ENCODE measurements at places on chromosomes 2 and 18.

- DNase-seq, result no peak
These were observed 565.9 kb downstream of the RIT2 start for GRCh38 chr18:42549596-42549995.

- DNase-seq, result no peak
These were observed 53.9 kb upstream of the SEC11C start for GRCh38 chr18:59085797-59086196.

DNA sequence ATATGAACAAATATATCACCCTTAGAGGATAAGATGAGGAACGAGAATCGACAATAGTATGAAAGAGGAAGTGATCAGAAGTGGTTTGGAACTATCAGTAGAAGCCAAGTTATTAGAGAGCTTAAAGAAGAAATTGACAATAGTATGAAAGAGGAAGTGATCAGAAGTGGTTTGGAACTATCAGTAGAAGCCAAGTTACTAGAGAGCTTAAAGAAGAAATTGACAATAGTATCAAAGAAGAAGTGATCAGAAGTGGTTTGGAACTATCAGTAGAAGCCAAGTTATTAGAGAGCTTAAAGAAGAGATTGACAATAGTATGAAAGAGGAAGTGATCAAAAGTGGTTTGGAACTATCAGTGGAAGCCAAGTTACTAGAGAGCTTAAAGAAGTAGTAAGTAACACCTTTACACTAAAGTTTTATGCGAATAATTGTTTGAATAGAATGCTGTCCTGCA, 175.5 kb downstream of the ZNF407 start:
- DNase-seq, result no peak

DNA sequence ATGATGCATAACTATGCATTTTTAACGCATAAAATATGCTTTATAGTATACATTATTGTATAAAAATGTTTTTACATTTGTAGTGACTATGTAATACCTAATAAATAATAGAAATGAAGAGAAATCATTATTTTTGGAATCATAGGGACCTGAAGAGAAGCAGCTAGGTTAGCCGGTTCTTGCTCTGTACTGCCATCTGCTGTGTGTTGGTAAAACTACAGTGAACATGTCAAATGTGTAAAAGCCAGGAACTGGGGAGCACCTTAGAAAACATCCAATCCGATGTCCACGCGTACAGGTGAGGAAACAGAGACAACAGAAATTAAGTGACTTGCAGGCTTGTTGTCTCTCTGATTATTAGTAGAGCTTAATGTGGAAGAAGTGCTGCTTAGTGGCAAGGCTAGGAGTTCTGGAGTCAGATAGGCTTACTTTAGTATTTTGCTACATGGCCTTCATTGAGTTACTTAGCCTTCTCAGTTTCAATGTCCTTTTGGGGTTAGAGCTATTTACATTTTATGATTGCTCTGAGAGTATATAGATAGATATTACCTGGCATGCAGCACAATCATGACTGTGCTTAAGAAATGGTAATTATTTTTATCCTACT, 386.5 kb downstream of the DLGAP1 start:
- peak; percentile 54 for DNase-seq

- DNase-seq, result no peak
These were observed 272.1 kb upstream of the EPAS1 start for GRCh38 chr2:46025081-46025480.

- no peak for DNase-seq
These were observed 234.3 kb downstream of the ETAA1 start for GRCh38 chr2:67631483-67631882.

- DNase-seq, result peak; percentile 52
These were observed 16.4 kb upstream of the FBLN7 start for GRCh38 chr2:112121682-112122254.

GRCh38 chr18:79104137-79104536, 34.9 kb downstream of the ATP9B start:
- DNase-seq, result no peak
